ENCODE measurements at places on chromosomes 11 and 22.

GRCh38 chr11:66183494-66184048 lies 84.9 kb upstream of the RAB1B start:
- DNase-seq, result no peak

GRCh38 chr22:38133331-38133730 lies 22.8 kb upstream of the BAIAP2L2 start:
- DNase-seq, result no peak

DNA sequence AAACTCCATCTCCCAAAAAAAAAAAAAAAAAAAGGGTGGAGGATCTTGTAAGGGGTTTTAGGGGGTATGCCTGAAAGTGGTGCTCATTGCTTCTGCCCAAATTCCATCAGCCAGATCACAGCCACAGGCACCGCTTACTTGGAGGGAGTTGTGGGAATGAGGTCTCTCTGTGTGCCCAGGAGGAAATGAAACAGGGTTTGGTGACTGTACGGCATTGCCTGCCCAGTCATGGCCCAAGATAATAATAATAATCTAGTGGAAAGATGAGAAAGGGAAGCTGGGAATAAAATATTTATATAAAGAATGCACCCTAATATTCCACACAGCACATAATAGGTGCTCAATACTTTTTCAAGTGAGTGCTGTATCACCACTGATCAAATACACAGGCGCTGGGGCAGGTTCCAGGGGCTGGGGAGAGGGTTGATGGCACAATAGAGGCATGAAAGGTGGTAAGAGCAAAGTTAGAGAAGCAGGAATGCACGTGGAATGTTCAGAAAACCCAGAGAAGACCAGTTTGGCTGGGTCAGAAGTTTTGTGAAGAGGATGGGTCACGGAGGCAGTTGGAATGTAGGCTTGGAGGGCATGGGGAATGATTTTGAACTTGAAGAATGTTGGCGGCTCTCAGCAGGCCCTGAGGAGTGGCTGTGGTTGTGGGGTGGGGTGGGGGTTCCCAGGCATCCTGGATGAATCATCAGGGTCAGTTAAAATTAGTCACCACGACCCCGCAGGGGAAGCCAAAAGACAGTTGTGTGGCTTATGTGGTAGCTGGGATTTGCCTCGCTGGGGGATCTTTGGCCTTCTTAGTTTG lies 12.5 kb upstream of the MB start:
- DNase-seq, result peak; percentile 26

- no peak for DNase-seq
Measured at GRCh38 chr22:36471341-36471821, 10.1 kb downstream of the TXN2 start.

DNA sequence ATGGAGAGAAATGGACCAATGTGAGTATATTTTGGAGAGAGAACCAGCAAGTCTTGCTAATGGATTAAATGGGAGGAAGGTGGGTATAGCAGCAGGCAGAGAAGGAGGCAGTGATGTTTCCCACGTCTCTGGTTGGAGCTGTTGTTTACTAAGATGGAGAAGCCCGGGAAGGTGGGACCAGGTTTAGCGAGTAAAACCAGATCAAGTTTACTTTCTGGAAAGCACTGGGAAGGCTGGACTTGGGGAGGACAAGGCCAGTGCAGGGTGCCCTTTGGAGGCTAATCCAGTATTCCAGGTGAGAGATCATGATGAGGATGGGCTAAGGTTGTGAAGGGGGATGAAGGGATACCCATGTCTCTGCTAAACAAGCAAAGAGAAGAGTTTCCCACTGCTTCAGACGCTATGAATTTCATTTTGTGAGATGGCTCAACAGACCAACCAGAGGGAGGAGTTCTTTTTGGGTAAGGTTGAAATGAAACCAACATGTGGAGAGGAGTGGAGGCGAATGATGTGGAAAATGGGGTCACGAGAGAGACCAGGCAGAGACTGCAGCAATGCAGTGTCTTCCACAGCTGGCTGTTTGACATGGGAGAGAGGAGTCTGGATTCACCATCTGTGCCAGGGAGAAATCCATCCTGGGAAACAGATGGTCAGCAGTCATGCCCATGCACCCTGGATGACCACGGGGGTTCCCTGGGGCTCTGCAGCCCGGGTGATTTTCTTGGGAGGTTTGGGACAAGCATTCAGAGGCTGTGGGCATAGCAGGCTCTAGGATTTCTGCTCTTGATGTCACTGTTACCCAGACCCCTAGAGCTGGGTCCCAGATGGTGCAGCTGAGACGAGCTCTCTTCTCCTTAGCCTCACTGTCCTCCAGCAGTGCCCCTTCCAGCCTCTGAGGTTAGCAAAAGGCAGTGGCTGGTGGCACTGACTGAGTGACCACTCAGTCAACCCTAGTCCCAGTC lies 24.9 kb downstream of the COMMD9 start:
- DNase-seq, result no peak

DNA sequence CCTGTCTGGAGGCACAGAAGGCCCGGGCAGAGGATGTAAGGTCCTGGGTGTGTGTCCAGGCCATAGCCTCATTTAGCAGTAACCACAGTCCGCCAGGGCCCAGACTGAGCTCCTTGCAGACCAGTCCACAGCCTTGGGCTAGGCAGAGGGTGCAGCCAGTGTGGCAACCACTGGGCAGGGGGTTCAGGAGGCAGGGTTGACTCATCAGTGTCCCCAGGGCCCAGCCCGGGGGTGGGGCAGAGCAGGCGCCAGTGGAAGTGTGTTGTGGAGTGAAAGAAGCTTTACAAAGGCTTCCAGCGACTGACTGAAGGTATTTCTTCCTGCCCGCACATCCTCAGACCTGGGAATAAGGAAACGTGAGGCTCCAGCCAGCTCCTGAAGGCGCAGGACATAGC lies 27.7 kb upstream of the WNT11 start:
- no peak for DNase-seq

DNA sequence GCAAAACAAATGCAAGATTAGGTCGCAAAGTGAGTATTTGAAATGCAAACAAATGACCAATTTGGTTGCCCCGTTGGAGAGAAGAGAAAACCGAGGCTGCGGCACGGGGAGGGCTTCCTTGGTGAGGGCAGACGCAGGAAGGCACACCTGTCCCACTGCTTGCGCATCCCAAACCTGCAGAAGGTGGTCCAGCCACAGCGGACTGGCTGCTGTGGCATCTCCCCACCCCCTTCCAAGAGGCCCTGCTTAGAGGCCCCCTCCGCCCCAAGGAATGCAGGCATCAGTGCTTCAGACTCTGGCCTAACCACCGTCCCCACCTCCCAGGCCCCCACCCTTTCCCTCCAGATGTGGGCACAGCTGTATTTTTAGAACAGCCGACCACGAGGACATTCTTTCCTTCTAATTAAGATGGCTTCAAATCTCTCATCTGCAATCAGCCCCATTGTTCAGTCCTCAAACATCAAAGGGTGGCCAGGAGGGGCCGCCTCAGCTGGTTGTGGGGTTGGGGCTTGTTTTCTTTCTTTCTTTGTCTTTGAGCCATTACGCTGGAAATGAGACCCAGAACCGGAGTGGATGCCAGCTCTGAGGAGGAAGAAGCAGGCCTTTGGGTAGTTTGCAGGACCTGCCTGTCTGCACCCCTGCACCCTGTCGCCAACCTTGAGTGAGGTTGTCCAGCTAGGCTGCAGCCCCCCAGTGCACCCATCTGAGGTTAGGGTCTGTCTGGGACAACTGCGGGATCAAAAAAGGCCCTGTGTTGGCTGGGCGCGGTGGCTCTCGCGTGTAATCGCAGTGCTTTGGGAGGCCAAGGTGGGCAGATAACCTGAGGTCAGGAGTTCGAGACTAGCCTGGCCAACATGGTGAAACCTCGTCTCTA lies 9.4 kb upstream of the DERL3 start:
- no peak for DNase-seq

Data from activated gamma-delta T cell treated with Interleukin-2 at 50 U/mL for 16 hours (primary cell).